ENCODE measurements at places on chromosomes 16 and 17.

DNA sequence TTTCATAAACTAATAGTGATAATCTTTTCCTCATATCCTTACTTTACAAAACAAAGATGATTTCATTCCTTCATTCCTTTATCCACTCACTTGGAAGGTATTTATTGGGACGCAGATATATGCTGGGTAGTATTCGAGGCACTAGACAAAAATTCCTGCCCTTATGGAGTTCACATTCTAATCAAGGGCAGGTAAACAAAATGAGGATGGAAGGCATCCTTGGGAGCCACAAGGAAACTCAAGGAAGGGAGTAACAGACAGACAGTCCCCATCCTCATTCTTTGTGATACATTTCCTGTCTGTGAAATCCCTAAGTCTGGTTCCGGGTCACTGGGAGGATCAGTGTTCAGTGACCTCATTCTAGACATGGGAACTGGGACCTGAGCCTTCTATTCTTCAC is 45.2 kb downstream of the SLC6A2 start:
- DNase-seq, result no peak

DNA sequence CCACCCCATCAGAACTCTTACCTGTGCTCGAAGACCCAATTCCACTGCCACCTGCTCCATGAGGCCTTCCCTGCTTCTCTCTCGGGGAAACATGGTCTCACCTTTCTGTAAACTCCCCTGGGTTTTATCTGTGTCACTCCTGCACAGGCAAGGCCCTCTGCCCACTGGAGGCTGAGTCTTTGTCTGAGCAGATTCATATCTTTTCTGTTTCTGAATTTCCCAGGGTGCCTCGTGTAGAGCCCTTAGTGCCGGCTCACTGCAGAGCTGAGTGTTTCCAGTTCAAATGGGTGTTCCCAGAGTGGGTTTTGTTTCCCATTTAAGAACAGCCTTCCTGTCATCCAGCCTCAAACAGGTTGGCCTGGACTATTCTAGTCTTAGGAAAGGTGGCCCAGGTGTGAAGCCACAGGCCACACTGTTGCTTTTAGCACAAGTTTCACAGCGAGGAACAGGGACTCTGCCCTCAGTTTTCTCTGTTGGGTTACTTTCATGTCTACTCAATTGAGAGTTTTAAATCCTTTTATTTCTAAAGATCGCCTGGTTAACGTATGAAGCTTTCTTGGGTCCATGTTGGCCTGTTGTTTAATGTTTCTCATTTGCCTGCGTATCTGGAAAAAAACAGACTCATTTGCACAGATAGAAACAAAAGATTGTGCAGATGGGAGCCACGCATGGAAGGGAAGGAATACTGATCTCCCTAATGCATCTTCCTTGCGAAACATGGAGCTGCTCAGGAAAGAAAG is 228.7 kb downstream of the MSI2 start:
- DNase-seq, result no peak

DNA sequence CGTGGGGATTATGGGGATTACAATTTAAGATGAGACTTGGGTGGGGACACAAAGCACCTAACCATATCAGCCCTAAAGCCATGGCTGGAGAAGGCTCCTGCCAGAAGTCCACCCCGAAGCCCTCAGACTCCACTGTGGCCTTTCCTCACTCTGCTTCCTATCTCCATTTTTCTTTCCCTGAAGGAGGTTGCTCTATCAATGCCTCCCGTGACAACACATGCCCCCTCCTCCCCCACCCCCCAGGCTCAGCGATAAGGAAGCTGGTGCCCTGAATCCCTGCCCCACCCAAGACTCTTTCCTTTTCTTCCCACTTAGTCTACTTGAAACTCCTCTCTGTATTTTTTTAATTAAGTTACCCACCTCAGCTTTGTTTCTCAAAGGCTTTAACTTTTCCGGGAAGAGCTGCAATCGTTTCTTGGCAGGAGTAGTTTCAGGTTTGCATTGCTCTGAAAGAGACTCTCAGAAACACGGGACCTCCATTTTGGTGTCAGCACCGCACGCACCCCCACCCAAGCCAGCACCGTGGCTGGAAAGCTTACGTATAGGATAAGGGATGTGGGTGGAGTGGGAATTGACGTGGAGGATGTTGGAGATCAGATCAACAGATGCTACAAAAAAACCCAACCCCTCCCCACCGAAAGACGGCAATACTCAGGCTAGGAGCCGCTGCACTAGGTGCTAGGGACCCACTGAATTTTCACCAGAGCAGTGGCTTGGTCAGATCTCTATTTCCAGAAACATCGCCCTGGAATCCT is 15.2 kb upstream of the CA4 start:
- DNase-seq, result no peak

GRCh38 chr16:30112197-30113030 is 923 bp downstream of the GDPD3 start:
- peak; percentile 62 for DNase-seq

DNA sequence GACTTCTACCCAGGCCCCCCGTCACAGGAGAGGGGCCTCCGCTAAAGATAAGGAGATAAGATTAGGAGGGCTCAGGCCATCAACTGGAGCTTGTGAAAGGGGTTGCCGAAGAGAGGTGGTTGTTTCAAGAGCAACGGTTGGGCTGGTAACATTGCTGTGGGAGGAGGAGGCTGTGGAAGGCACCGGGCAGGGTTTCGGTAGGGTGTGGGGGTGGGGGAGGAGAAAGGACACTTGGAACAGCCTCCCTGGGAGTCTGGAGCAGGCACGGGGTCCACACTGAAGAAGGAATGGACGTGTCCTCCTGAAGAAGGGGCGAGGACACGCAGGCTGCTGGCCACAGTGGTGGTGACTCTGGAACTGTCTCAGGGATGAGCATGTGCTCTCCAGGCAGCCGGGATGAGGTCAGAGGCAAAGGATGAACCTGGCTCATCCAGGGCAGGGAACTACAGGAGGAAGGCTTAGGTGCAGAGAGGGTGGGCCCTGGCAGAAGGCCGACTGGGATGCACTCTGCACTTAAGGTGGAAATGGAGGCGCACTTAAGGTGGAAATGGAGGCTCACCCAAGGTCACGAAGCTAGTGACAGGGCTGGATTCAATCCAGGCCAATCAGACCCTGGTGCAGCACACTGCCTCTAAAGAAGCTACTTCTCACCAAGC is 1.2 kb upstream of the EPX start:
- no peak for DNase-seq

DNA sequence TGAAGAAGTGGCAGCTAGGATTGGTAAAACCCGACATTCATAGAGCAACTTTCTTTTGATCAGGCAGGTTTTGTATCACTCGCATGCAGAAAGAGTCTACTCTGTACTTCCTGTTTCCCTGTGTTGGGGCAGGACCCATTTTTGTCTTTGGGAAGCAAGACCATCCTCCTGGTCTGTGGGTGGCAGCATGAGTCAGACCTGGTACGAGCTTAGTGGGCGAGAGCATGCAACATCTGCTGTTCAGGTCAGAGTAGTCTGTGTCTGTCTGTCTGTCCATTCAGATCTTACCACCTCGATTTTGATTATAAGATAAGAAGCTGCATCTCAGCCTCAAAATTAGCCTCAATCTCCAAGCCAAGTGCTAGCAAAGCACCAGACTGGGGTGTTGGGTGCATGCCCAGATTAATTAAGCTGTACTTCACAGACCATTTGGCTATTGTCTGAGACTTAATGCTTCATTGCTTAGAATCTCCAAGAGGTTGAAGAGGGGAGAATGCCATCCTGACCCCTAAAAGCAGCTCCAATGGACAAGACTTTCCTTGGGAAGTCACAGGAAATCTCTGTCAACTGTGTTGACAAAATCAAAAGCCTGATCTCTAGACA is 110.9 kb downstream of the XYLT1 start:
- DNase-seq, result peak; percentile 47

GRCh38 chr17:83098241-83099085 is 19.1 kb downstream of the METRNL start:
- DNase-seq, result no peak

GRCh38 chr16:57920215-57920879 is 50.6 kb downstream of the CNGB1 start:
- DNase-seq, result no peak

- DNase-seq, result no peak
These were observed 30.9 kb upstream of the KCNJ12 start for GRCh38 chr17:21345236-21345635.

- no peak for DNase-seq
These were observed 28.2 kb downstream of the ADCY9 start for GRCh38 chr16:4087990-4088577.

GRCh38 chr17:80219763-80220053 is 425 bp downstream of the SGSH start:
- DNase-seq, result no peak

DNA sequence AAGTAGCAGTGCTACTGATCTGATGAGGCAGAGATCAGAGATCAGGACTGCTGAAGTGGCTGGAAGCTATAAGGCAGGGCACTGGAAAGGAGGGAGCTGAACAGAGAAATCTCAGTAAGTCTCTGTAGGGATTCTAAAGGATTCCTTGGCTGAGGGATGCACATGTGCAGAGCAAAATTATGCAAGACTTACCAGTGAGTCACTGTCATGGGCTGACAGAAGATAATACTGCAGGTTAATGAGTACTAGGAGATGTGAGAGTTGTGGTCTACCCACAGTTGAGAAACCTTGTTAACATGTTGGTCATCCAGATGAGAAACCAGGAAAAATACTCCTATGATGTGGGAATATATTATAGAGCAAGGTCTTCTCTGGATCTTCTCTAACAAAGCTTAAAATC is 378.1 kb downstream of the HAPSTR1 start:
- DNase-seq, result no peak

GRCh38 chr16:77868478-77868877 is 80.1 kb downstream of the VAT1L start:
- no peak for DNase-seq

DNA sequence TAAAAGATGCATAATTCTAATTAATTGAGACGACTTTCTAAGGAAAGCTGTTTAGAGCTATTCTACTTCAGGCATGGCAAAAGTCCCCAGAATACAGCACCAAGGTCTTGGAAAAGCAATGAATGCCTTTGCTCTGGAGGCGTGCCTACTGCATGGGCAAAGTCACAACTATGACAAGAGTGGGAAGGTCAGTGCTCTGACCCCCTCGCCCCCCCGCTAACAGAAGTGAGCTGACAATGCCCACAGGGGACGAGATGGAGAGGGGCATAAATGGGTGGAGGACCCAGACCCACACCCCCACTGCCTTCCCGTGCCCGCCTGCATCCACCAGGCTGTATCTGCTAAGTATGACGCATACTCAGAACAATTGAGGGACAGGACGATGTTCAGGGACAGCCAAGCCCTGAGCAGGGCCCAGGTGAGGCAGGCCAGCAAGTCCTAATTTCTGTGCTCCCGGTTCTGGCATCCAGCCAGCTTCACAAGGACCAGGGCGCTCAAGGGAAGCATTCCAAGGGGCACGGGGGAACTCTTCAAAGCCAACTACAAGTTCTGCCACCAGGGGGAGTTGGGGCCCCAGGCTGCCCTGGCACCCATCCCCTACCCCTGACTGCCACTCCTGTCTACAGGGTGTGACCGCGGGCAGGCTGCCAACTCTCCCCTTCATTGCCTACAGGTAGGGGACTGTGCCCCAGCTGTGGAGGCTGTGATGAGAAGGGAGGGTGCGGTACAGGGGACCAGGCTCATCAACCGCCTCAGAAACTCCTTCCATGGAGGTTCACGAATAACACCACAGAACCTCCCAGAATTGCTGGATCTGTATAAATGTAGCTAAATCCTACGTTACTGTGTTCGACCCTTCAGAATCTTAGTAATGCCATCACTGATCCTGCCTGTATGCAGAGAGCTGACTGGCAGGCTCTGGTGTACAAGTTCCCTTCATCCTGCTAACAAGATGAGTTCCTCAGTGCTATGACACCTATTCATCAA is 20.8 kb downstream of the NPRL3 start:
- DNase-seq, result peak; percentile 75

GRCh38 chr17:80270836-80271235 is 10.2 kb downstream of the RNF213 start:
- peak; percentile 43 for DNase-seq

- DNase-seq, result peak; percentile 49
These were observed 7.3 kb upstream of the CBX8 start for GRCh38 chr17:79803997-79804855.

DNA sequence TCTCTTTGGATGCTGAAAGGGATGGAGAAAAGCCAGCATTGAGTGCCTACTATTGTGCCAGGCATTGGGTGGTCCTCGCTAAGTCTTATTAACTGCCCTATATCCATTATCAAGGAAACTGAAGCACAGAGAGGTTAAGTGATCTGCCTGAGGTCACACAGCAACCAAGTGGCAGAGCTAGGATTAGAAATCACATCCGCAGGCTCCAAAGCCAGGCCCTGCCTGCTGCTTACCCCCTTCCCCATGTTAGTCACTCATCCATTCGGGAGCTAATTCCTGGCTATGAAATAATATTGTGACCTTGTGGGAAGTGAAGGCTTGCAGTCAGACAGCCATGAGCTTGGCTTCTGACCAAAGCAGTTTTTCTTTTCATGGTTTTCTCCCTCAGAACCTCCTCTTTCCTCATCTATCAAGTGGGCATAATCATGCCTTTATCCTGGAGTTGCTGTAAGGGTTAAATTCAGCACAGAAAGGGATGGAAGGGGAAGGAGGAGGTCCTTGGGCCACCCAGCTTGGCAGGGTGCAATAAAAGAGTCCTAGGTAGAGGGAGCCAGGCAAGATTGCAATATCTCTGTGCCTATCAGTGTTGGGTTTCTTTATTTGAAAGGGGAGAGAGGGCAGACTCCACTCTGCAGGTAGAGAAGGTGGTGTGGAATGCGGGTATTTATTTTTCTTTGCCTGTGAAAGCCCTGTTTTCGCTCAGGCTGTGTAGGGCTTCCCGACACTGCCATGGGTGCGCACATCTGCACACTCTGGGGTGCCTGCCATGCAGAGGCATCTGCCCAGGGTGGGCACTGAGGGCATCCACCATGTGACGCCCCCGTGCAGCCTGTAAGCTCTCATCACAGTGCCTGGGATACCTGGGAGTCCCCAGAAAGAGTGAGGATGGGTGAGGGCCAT is 11.3 kb downstream of the RAI1 start:
- no peak for DNase-seq

DNA sequence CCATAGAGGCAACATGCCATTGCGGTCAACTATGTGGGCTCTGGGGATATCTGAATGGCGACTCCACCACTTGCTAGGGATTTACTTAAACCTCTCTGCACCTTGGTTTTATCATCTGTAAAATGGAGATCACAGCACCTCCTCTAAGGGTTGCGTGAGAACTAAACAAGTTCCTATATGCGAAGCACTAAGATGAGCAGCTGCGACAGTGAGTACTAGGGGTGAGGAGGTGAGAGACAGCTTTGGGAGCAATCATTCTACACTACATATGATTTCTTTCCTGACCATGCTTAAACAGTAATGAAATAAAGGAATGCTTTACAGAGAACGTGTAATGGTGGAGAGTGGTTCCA is 61.4 kb downstream of the CREBBP start:
- no peak for DNase-seq

DNA sequence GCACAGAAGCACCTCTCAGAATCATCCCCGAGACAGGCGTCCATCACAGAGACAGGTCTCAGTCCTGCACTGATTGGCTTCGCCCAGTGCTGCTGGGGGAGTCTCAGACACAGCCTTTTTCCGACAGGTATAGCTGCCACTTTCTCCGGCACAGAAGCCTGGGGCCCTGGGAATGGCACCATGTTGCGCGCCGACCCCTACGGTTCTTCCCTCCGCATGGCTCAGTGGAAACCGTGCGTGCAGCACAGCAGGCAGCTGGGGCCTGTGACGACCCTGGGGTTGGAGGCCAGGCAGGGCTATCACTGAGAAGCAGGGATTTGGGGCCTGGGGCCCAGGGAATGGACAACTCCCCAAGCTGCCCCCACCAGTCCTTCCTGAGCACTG is 29.7 kb upstream of the CDH15 start:
- DNase-seq, result no peak

Data from CD4-positive, alpha-beta T cell treated with Interleukin-12 subunit alpha and Interleukin-12 subunit beta, for 1 hour (primary cell).